KBM-7 (cell line): ENCODE measurements at places on chromosomes 5 and 9.

DNA sequence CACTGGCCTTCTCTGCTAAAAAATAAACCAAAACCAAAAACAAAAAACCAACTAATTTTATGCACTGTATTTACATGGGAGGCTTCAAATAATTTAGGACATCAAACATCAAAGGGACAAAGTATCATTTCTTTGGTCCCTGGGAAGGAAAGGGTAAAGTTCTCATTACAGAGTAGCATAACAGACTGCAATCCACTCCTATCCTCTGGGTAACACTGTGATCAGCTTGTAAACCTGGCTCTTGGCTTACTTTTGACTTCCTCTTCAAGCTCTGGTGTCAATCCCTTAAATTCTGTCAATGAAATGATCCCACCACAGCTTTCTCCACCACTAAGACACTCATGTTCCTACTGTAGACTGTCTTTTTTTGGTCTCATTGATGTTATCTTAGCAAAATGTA lies 69.8 kb upstream of the VCAN start:
- DNase-seq = peak; percentile 48

DNA sequence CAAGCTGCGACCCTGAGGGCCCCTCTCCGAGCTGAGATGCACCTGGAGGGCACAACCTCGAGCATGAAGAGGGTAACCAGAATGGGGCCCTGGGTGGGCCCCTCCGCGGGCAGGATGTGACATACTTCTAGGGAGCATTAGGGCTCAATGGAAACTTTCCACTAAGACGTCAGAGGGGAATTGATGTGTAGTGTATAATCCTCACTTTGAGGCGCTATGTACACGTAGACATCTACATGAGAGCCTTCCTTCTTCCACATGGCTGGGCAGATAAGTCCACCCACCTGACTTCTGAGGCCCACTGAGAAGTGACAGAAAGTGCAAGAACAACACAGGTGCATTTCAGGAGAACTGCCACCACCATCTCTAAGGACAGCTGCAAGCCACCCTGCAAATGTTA lies 61.0 kb downstream of the DAP start:
- no peak for DNase-seq

DNA sequence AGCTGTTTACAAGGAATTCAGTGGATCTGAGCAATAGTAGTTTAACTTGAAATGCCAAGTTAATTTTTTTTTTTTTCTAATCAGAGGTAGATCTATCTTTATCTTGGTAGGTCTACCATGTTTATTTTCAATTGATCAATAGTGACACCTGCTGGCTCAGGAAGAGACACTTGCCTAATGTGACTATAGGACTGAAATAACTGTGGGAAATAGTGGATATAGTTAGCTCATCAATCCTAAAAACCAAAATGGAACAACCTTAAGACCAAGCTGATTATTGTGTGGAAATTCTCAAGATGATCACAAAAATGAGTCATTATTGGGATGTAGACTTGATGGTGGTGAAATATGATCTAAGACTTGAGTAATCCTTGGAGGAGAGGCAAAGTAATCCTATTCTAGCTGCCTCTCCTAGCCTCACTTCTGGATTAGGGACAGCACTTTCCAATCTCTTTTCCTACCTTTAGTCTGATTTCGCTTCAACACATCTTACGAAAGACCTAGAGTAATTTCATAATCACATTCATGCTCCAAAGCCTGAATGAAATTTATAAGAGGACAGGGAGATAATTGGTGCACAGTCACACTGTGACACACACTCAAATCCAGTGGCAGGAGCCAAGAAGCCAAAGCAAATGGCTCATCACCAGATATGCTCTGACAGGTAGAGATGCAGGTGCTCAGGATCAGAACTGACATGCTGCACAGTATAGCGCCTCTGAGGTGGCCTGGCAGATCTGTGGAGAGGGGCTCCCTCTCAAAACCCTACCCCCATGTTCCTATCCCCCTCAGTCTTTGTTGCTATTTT lies 156.3 kb downstream of the HMHB1 start:
- DNase-seq = peak; percentile 29

DNA sequence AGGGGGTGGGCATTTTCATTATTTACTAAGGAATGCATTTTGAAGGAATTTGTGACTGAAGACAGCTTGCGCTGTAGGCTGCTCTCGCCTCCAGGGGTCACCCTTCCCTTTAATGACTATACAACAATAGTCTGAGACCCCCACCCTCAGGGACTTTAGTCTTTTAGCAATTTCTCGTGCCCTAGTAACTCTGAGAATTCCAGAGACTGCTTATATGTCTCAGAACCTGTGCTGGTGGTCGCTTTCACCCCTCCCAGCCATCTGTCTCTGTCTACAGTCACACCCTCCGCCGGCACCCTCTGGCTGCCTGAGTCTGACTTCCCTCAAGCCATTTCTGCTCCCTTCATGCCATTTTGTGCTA lies 671.4 kb downstream of the NR2F1-AS1 start:
- DNase-seq = peak; percentile 20

DNA sequence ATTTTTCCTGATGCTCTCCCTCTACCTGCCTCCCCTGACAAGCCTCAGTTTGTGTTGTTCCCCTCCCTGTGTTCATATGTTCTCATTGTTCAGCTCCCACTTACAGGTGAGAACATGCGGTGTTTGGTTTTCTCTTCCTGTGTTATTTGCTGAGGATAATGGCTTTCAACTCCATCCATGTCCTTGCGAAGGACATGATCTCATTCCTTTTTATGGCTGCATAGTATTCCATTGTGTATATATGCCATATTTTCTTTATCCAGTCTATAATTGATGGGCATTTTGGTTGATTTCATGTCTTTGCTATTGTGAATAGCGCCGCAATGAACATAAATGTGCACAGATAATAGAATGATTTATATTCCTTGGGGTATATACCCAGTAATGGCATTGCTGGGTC lies 77.5 kb upstream of the FAM170A start:
- no peak for DNase-seq

GRCh38 chr9:5556101-5556705 lies 45.9 kb downstream of the PDCD1LG2 start:
- no peak for DNase-seq

- peak; percentile 39 for DNase-seq
These were observed 480.9 kb downstream of the MTRR start for GRCh38 chr5:8349855-8350254.

- peak; percentile 63 for DNase-seq
These were observed 35.0 kb upstream of the DMRT1 start for GRCh38 chr9:806285-807156.

DNA sequence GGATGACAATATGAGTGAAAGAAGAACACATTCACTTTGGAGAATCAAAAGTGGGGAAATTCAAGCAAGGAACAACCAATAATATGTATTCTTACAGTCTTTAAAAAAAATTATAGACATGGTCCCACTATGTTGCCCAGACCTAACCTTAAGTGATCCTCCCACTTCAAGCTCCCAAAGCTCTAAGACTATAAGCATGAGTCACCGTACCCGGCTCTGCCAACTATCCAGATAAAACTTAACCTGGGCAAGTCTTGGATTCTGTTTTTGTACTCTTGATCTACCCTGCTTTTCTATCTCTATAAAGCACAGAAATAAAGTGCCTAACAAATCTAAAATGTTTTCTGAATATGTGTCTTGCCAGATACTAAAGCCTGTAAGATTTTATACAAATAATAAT lies 30.9 kb downstream of the CEMIP2 start:
- DNase-seq = no peak

DNA sequence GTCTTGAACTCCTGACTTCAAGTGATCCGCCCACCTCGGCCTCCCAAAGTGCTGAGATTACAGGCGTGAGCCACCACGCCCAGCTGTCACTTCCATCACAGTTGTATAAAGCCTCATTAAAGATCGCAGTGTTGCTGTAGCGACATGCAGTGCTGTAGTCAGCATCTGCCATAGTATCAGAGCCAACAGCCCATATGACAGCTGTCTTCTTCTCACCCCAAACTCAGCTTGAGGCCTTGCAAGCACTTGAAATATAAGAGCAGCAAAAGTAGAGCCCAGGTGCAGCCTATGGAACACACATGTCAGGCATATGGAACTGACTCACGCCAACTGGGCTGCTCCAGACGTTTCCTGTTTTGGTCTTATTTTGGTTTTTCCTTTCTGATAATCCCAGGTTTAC lies 167.8 kb downstream of the TRIO start:
- no peak for DNase-seq

DNA sequence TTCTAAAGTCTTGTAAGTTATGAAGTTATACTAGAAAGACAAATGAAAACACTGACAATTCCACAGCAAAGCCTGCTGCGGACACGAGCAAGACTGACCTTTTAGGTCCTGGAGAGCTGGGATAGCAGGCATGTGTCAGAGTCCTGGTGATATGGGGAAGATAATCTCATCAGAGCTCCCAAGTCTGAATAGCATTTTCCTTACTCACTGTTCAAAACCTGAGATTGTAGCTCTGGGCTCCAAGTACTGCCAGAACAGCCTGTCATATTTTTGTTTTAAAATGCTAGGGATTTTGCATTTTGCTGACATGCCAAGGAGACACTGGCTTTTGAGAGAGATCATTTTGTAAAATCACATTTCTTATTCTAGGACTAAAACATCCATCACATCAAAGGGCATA lies 90.1 kb downstream of the DRD1 start:
- DNase-seq = no peak

- no peak for DNase-seq
These were observed 39.2 kb downstream of the NACC2 start for GRCh38 chr9:136055715-136056545.
